ENCODE measurements at places on chromosomes 1 and 21. TPM values are rescaled to one million over a fixed set of nuclear protein-coding genes. Genes with fewer than 3 reads are reported as not detected.

- no peak for DNase-seq
Measured at GRCh38 chr21:39346206-39346605, 2.7 kb downstream of the HMGN1 start.

DNA sequence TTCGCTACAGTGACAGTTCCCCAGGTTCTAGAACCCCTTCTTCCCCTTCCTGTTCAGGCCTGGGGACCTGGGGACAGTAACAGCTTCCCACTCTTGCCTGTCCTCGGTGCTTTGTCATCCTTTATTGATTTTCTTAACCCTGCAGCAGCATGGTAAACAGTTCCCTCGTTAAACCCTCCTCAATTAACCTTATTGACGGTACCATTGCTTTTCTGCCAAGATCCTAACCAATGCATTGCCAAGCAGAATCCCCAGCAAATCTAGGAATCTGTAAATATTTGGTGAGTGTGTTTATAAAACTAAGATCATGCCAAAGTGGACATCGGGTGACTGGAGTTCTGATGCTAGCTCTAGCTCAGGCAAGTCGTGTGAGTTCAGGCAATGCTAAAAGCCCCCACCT lies 99.6 kb upstream of the KAZN start:
- DNase-seq = peak; percentile 50

DNA sequence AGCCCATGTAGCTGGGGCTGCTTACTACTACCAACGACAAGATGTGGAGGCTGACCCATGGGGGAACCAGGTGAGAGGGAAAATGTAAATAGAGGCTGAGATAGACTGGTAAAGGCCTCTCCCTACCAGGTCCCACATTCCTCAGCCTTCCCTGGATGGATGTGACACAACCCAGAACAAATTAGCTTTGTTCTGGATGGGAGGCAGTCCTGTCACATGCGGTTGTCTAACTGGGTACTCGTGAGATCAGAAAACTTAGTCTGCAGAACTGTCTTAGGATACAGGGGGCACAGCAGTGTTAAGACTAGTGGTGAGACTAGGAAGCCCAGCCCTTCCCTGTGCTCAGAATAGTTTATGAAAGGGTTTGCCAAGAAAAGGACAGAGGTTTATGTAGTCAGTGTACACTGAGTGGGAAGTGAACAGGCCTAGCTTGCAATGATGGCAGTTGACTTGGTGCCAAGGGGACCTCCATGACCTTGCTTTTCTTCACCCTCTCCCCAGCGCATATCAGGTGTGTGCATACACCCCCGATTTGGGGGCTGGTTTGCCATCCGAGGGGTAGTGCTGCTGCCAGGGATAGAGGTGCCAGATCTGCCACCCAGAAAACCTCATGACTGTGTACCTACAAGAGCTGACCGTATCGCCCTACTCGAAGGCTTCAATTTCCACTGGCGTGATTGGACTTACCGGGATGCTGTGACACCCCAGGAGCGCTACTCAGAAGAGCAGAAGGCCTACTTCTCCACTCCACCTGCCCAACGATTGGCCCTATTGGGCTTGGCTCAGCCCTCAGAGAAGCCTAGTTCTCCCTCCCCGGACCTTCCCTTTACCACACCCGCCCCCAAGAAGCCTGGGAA lies 8.4 kb downstream of the MMACHC start:
- DNase-seq = no peak

DNA sequence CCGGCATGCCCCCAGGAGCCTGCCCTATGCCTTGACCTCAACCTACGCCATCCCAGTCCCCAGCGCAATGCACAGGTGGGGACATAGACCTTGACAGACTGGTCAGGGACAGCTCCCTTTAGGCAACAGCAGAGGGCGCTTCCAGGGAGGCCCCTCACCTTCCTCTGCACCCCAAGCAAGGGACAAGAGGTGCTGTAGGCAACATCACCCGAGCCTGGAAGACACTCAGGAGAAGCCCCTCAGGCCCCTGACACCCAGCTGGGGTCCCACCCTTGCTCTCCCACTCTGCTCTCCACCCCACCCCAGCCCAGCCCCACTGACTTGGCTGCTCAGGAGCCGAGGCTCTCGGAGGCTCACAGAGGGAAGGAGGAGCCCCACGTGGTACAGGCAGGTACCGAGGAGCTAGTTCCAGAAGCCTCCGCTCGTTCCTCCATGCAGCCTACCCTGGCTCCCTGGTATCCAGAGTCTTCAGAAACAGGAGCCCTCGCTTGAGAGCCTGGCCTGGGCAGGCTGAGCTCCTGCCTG lies 2.4 kb upstream of the WNT3A start:
- no peak for DNase-seq

DNA sequence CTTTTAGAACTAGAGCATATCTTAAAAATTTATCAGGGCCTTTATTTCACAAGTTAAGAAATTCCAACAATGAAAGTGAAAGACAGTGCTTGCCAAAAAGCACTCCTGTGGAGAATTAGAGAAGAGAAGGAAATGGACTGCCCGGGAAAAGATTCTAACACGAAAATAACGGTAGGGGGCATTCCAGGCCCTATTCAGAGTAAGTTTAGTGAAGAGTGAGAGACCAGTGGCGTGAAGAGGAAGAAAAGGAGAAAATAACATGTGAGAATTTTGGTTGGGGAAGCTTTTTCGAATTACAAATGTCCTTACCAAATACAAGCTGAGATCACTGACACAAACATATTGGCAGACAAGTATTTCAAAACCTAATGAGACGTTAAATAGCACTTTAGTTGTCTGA lies 38.4 kb upstream of the RBM34 start:
- no peak for DNase-seq

GRCh38 chr1:82946096-82946605 lies 1052.8 kb downstream of the TTLL7 start:
- DNase-seq = no peak

DNA sequence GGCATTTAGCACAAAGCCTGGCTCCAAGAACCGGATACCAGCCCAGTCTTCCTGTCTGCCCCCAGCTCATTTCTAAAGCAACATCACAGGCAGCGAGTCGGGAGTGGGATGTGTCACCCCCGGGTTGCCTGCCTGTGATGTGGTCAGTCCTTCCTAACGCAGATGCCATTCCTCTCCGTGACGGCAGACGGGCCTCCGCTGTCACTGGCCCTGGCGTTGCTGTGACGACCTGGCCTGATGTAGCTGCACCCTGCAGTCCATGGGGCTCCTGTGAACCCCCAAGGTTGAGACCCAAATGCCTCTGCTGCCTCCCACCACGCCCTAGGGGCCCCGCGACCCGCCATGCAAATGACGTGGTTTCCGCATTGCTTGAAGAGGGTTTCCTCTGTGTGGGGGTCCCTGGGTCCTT lies 12.3 kb downstream of the TNFRSF1B start:
- DNase-seq = no peak

Gene ATP1A2
- total RNA-seq = 18.6 TPM

DNA sequence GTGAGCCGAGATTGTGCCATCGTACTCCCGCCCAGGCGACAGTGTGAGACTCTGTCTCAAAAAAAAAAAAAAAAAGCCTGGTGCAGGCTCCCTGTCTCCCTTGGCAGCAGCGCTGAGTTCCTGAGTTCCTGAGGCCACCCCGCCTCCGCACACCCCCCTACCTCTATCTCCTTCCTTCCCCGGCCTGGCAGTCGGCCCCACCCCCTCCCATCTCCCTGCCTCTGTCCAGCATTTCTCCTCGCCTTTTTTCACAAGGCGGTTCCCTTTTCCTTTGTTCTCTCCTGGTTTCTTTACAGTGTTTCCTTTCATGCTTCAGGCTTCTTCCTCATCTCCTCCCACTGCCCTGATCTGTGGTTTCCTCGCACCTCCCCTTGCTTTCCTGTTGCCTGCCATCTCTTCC lies 2.7 kb downstream of the RORC start:
- DNase-seq = peak; percentile 63

- DNase-seq = peak; percentile 50
Measured at GRCh38 chr1:154971341-154971998, 923 bp upstream of the SHC1 start.

DNA sequence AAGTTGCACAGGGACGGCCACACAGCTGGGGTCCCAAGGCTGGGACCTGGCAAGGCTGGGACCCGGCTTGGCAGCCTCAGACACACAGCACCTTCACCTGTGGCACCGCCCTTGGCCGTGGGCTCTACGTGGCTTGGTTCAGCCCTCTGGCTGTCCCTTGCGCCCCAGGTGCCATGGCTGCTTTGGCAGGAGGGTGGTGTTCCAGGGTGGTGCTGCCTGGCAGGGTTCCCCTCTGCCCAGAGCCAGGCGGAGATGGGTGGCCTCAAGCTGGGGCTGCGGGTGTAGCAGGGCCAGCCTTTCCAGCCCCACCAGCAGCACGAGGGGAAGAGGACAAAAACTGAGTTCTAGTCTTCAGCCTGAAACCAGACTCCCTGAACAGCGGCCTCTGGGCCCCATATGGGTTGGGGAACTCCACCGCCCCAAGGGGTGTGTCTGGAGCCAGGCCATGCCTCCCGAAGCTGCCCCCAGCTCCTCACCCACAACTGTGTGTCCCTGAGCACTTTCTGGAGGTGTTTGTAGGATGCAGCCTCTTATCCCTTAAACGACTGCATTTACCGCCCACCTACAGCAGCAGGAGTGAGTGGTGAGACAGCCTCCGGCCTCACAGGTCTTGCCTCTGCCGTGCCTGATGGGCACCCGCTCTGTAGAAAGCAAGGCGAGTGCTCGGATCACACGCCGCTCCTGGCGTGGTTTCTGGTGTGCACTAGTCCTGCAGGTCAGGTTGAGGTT lies 92.3 kb downstream of the PDE9A start:
- no peak for DNase-seq

GRCh38 chr1:78839704-78840277 lies 166.7 kb downstream of the ADGRL4 start:
- peak; percentile 13 for DNase-seq

Data from mucosa of gallbladder (tissue), 1 donor.